Muscle of leg (tissue), 16 donors: ENCODE measurements at places on chromosomes 11 and 22. TPM values are rescaled to one million over a fixed set of nuclear protein-coding genes. Genes with fewer than 3 reads are reported as not detected.

Gene ESRRA
- polyA plus RNA-seq, result 26.1 TPM

DNA sequence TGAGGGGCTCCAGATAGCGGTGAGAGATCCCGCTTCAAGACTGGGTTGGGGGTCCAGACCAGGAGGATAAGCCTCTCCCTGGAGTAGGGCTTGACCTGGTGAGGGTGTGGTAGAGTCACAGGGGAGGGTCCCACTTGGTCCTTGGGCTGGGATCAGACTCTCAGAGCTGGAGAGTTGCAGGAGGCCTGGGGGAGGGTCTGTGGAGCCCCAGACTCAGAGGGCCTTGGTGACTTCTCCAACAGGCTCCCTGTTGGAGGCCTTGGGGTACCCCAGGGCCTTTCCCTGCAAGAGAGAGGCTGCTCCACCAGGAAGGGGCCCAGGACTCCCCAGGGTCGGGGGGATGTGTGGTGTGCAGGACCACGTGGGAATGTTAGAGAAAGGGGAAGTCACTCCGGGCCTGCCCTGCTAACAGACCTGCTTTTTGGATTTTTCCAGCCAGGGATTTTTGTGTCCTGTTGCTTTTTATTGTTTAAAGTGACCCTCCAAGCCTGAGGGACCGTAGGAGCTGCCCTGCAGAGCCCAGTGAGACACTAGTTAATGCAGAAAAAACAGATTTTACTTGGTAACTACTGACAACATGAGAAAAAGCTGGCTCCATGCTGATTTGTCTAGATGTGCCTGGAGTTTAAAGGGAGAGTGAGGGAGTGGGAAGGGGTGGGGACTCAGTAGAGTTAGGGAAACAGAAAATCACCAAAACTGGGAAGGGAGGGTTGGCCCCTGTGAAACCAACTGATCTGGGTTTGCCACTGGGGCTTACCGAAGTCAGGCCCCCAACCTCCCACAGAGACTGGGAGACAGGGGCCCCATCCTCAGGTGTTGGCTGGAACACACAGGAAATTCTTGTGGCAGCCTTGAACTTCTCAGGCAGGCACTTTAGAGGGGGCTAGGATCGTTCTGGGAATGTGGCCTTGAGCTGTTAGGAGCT is 801 bp upstream of the TXNRD2 start:
- H3K27ac ChIP-seq, result peak overlapping the region; percentile 100
- peaks cover 4% of the 10 kb centered on the region for H3K36me3 ChIP-seq
- H3K4me3 ChIP-seq, result peak overlapping the region; percentile 83
- peaks cover 37% of the 10 kb centered on the region for H3K4me1 ChIP-seq
- H3K27me3 ChIP-seq, result no peaks in the 10 kb centered on the region

Gene ARHGAP20
- polyA plus RNA-seq, result 6.6 TPM

- peaks cover 9% of the 10 kb centered on the region for H3K4me1 ChIP-seq
- H3K36me3 ChIP-seq, result peaks cover 71% of the 10 kb centered on the region
- DNase-seq, result no peak
- H3K27me3 ChIP-seq, result no peaks in the 10 kb centered on the region
- no peak overlapping the region for H3K4me3 ChIP-seq
- no peak overlapping the region for H3K27ac ChIP-seq
These were observed 6.4 kb downstream of the GATD1 start for GRCh38 chr11:770642-771616.

Gene MMP11
- 6.2 TPM for polyA plus RNA-seq

Gene OR4C46
- not detected for polyA plus RNA-seq

DNA sequence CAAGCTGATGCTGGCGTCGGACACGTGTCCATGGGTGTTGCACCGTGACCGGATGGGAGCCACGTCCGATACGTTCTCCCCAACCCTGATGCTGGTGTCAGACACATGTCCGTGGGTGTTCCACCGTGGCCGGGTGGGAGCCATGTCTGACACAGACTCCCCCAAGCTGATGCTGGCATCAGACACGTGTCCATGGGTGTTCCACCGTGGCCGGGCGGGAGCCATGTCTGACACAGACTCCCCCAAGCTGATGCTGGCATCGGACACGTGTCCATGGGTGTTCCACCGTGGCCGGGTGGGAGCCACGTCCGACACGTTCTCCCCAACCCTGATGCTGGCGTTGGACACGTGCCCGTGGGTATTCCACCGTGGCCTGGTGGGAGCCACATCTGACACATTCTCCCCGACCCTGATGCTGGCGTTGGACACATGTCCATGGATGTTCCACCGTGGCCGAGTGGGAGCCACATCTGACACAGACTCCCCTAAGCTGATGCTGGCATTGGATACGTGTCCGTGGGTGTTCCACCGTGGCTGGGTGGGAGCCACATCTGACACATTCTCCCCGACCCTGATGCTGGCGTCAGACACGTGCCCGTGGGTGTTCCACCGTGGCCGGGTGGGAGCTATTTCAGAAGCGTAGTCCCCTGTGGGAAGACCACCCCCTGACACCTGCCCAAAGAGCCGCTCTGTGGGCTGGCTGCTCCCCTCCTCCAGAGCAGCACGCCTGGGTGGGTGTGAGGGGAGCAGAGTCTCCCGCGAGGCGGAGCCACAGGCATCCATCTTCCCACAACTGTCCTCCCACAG is 20.0 kb downstream of the SELENOO start:
- DNase-seq, result no peak
- peaks cover 84% of the 10 kb centered on the region for H3K36me3 ChIP-seq
- no peaks in the 10 kb centered on the region for H3K27me3 ChIP-seq
- H3K27ac ChIP-seq, result no peak overlapping the region
- H3K4me3 ChIP-seq, result no peak overlapping the region

Gene OR5P2
- not detected for polyA plus RNA-seq

Gene INS
- not detected for polyA plus RNA-seq

Gene EHF
- polyA plus RNA-seq, result 2.2 TPM

GRCh38 chr22:46542011-46542985 is 4.9 kb upstream of the CELSR1 start:
- H3K4me3 ChIP-seq, result no peak overlapping the region
- no peak overlapping the region for H3K27ac ChIP-seq
- peaks cover 32% of the 10 kb centered on the region for H3K27me3 ChIP-seq
- H3K4me1 ChIP-seq, result peaks cover 40% of the 10 kb centered on the region

Gene TCIRG1
- polyA plus RNA-seq, result 21.8 TPM

DNA sequence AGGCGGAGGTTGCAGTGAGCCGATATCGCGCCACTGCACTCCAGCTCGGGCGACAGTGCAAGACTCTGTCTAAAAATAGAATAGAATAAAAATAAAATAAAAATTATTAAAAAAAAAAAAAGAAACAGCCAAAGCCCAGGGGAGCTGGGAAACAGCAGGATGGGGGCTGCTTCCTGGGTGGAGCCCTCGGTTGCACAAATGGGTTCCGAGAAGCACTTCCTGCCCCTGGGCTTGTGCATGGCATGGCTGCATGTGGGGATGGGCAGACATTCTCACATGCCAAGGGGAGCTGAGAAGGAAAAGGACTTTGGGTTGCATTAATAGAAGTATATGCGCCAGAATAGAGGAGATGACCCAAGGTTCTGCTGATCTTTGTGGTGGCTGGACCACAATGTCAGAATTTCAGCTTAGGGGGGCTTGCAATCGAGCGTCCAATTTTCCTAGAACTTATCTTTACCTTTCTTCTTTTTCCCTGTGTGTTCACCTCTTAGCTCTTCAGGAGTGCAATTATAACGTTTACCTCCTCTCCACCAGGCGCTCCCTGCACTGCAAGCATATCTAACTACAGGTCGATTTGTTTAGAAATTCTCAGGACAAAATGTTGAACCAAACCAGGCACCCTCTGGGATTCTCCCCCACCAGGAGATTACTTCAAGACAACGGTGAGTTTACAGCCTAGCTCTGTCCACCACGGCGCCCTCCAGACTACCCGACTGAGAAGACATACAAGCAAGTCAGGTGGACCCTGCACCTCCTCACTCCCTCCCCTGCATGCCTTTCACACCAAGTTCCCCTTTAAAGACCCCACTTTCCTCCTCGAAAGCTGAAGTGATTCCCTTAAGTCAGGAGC is 53.2 kb downstream of the SHISAL1 start:
- DNase-seq, result no peak
- peaks cover 2% of the 10 kb centered on the region for H3K27me3 ChIP-seq
- no peaks in the 10 kb centered on the region for H3K4me1 ChIP-seq
- no peak overlapping the region for H3K27ac ChIP-seq
- no peak overlapping the region for H3K4me3 ChIP-seq

Gene CDC42BPG
- polyA plus RNA-seq, result 0.72 TPM

DNA sequence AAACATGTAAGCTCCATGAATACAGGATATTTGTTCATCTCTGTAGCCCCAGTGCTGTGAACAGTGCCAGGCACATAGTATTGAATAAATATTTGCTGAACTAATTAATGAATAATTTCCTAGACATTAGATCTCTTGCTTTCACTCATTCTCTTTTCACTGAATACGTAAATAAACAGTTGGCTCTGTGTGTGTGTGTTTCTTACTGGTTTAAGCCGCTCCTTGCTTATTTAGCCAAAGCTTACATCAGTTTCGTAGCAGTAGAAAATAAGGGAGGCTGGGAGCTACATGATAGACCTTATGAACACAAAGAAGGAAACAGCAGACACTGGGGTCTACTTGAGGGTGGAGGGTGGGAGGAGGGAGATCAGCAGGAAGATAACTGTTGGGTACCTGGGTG is 17.2 kb downstream of the KREMEN1 start:
- H3K36me3 ChIP-seq, result peaks cover 7% of the 10 kb centered on the region
- no peak overlapping the region for H3K4me3 ChIP-seq
- H3K4me1 ChIP-seq, result peaks cover 44% of the 10 kb centered on the region
- H3K27me3 ChIP-seq, result no peaks in the 10 kb centered on the region

DNA sequence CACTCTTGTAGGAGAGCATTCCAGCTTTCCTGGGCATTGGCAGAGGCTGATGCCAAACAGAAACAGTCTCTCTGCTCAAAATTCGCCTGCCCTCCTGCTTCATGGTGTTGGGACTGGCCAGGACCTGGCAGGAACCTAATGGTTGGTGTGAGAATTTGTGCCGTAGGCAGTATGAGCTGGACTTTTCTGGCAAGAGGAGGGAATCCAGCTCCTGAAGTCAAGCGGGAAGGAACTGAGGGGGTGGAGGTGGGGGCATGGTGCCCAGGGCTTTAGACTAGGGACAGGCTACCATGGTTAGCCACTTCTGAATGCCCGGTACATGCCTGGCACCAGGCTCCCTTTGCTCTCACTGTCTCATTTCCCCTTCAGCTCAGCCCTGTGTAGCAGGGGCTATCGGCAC is 6.9 kb upstream of the TOMM22 start:
- no peak for DNase-seq
- H3K27me3 ChIP-seq, result no peaks in the 10 kb centered on the region
- H3K27ac ChIP-seq, result no peak overlapping the region

Gene DSCAML1
- polyA plus RNA-seq, result 0.71 TPM

GRCh38 chr11:8532475-8532874 is 61.6 kb downstream of the STK33 start:
- no peak overlapping the region for H3K4me3 ChIP-seq
- H3K27ac ChIP-seq, result no peak overlapping the region
- H3K4me1 ChIP-seq, result peaks cover 2% of the 10 kb centered on the region
- H3K27me3 ChIP-seq, result no peaks in the 10 kb centered on the region

DNA sequence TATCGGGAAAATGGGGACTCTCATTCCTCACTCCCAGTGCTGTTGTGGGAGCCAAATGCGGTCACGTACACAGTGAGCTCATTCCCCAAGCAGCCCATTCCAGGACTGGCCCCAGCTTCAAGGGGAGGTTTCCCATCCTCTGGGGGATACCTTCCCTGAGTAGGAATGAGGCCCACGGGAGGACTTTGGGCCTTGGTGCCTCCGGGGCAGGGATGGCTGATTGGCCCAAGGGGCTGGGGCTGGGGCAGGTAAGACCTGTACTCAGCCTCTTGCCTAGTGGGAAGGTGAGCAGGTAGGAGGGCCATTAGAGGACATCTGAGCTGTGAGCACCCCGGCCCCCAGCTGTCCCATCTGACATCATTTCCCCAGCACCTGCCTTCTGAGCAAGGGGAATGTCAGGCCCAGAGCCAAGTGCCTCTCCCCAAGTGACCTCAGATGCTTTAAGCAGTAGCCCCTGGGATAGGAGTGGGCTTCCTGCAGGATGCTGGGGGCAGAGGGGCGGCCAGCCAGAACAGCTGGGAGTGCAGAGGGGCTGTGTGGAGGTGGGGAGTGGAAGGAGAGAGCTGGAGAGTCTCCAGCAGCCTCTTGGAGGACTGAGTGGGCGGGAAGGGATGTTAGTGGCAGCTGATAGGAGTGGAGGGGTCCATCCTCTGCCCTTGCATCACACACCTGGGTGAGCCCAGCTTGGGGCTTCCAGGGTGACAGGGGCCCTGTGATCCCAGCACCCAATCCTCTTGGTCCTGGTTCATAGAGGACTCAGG is 58.4 kb downstream of the CD82 start:
- peak overlapping the region; percentile 84 for H3K27ac ChIP-seq
- H3K27me3 ChIP-seq, result no peaks in the 10 kb centered on the region
- H3K36me3 ChIP-seq, result peaks cover 8% of the 10 kb centered on the region
- H3K4me1 ChIP-seq, result peaks cover 68% of the 10 kb centered on the region

- H3K36me3 ChIP-seq, result no peaks in the 10 kb centered on the region
- no peaks in the 10 kb centered on the region for H3K4me1 ChIP-seq
- H3K27ac ChIP-seq, result no peak overlapping the region
- peaks cover 5% of the 10 kb centered on the region for H3K27me3 ChIP-seq
- H3K4me3 ChIP-seq, result no peak overlapping the region
- DNase-seq, result no peak
These were observed 24.0 kb downstream of the IGLL1 start for GRCh38 chr22:23556026-23556620.

DNA sequence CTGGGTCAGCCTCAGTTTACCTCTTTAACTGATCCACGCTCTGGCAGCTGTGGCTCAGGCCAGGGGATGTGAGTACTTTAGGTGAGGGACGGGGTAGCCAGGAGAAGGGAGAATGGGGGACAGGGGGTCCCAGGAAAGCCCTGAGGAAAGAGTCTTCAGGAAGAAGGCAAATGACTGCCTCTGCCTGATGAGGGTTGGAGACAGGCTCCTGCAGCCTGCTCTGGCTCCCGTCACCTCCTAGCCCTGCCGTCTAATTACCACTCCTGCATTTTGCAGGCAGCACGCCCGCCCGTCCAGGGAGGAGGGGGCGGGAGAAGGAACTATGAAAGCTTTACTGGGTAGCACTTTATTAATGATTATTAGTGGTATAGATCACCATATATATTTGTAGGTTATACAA is 116.6 kb downstream of the CEP164 start:
- no peaks in the 10 kb centered on the region for H3K36me3 ChIP-seq
- no peak overlapping the region for H3K27ac ChIP-seq
- DNase-seq, result no peak
- H3K4me1 ChIP-seq, result peaks cover 2% of the 10 kb centered on the region
- peaks cover 31% of the 10 kb centered on the region for H3K27me3 ChIP-seq

- H3K27ac ChIP-seq, result no peak overlapping the region
- H3K36me3 ChIP-seq, result no peaks in the 10 kb centered on the region
- DNase-seq, result no peak
- H3K4me1 ChIP-seq, result no peaks in the 10 kb centered on the region
- H3K4me3 ChIP-seq, result no peak overlapping the region
- H3K27me3 ChIP-seq, result no peaks in the 10 kb centered on the region
These were observed 79.3 kb upstream of the DRD2 start for GRCh38 chr11:113554526-113554925.

DNA sequence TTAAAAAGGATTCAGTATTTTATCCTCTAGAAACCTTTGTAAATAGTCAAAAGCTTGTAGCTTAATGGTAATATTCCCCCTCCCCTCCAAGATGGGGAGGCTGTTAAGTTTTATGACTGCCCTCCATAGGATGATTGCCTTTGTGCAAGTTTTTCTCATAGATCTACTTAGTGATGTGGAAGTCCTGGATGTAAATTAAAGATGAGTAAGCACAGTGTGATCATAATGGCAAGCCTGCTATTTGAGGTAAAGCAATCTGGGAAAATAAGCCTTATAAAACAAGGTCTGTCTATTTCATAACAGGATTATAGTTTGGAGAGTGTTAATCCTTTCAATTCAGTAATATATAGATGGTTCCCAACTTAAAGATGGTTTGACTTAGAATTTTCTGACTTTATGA is 216.3 kb downstream of the DDX10 start:
- no peaks in the 10 kb centered on the region for H3K4me1 ChIP-seq
- H3K4me3 ChIP-seq, result no peak overlapping the region
- H3K27ac ChIP-seq, result no peak overlapping the region
- H3K27me3 ChIP-seq, result no peaks in the 10 kb centered on the region
- H3K36me3 ChIP-seq, result no peaks in the 10 kb centered on the region

Gene CECR2
- polyA plus RNA-seq, result 11.4 TPM

Gene TMA7B
- polyA plus RNA-seq, result not detected
